Stimulated activated CD4-positive, alpha-beta T cell treated with anti-CD3 and anti-CD28 coated beads, Interleukin-1b, Interleukin-23, amount 100 ng/mL, for 48 hours (primary cell): ENCODE measurements at places on chromosomes 7 and 10.

GRCh38 chr10:77711683-77712049 is 74.1 kb upstream of the KCNMA1 start:
- no peak for DNase-seq

DNA sequence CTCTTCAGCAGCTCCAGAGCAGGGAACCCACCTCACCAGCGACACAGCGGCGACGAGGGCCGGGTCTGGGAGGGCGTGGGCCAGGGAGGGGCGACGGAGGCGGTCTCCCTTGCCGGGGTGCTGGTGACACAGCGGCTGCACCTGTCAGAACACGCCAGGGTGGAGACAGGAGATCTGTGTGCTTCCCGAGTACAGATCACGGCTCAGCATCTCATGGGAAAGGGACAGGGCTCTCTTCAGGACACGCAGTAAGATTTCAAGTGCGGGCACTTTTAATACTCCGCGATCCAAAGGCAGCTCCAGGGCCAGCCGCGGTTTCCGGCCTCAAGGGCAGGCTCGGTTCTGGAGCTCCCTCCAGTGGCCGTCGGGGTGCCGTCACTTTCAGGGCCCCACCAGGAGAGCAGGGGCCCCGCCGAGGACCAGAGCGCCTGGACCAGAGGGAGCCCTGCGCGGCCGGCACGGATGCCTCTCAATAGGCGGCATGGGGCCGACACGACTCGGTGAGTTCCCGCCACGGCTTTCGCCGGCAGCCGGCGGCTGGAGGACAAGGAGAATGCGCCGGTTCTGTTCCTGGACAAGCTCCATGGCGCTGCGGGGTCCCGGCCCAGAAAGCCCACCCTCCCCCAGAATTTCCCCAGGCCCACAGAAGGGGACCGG is 21.4 kb downstream of the GPR146 start:
- peak; percentile 79 for DNase-seq

- no peak for DNase-seq
Measured at GRCh38 chr10:121553511-121554264, 44.6 kb downstream of the FGFR2 start.

- DNase-seq, result no peak
Measured at GRCh38 chr10:69007260-69007659, 18.7 kb downstream of the KIFBP start.

DNA sequence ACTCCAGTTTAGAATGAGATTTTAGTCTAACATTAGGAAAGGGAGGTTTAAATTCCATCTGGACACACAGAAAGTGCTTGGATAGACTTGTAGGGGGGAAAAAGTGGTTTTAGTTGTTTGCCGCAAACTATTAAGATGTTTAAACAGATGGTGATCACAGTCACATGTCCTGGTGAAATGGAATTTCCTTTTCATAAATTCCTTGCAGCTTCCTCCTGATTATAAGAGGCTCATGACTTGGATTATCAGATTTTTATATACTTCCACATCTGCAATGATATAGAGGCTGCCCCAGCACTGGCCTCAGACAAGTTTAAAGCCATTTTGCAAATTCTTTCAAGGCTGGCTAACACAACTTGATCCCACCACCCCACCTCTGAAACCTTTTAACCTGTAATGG is 106.4 kb upstream of the ARMC3 start:
- no peak for DNase-seq

- no peak for DNase-seq
Measured at GRCh38 chr7:118175740-118176139, 8.2 kb upstream of the LSM8 start.

DNA sequence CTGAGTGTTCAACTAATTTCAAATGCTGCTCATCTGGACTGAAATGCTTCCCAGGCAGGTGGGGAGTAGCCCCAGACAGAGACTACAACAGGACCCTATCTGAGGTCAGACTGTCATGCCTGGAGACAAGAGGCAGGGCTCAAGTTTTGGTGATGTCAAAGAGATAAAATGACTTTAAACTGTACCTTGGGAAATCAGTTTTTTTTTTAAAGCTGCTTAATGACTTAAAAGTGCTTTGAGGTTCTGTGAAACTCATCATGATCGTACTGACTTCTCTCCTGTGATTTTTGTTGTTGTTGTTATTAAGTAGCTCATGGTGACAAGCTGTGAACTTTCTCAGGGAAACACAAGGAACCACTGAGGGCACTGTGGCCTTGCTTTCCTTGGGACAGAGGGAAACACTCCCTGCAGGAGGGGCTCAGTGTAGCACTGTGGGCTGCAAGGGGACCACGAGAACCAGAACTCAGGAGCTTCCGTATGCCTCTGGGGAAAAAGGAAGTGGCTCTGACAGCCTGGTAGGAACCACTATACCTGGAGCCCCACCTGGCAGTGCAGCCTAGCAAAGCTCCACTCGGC is 9.5 kb downstream of the HIPK2 start:
- DNase-seq, result no peak

- no peak for DNase-seq
Measured at GRCh38 chr10:77410523-77410922, 227.1 kb downstream of the KCNMA1 start.

GRCh38 chr7:33882040-33882837 is 23.1 kb upstream of the BMPER start:
- DNase-seq, result no peak

DNA sequence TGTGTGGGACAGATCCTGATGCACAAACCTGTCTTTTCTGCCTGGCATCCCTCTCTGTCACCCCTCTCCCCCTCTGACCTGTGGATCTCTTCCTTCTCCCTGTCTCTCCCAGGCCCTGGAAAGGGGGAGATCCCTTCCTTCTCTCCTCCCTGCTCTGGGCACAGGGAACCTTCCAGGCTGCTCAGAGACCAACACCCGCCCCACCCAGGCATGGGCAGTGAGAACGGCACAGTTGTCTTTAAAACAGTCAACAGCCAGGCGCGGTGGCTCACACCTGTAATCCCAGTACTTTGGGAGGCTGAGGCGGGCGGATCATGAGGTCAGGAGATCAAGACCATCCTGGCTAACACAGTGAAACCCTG is 34.7 kb downstream of the KCNH2 start:
- no peak for DNase-seq

DNA sequence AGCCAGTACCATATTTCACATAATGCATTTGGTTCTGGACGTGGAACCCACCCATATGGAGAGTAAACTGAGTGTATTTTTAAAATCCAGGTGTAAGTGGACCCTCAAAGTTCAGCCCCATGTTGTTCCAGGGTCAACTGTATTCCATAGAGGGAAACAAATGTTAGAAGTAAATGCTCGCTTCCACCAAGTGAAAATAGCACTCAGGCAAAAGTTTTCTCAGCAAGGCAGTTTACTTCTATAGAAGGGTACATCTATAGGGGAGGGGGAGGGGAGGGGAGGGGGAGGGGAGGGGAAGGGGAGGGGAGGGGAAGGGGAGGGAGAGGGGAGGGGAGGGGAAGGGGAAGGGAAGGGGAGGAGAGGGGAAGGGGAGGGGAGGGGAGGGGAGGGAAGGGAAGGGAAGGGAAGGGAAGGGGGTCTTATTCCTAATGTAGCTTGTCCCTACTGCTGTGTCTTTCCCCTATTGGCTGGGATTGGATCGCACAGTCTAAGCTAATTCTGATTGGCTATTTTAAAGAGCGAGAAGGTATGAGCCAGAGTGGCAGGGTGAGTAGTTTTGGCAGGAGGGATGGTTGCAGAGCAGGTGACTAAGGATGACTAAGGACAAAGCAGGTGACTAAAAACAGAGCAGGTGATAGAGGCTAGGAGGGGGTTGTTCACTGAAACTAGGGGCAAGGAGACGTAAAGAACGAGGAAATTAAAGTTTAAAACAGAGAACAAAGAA is 29.1 kb downstream of the GARIN1A start:
- no peak for DNase-seq

DNA sequence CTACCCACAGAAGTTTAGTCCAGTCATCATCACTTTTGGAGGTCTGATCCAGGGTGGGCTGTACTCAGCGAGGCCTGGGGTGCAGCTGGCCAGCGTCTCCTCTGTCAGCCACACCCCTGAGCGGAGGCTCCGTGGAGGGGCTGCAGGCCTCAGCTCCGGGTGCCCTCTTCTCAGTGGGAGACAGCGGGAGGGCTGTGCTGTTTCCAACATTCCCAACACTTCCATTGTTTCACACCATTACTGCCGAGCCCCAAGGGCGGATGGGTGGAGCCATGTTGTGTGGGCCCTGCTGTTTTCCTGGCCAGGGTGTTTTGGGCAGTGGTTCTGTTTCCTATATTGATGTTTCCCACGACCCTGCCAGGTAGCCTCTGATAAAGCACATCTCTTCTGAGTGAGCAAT is 95.0 kb downstream of the MKI67 start:
- DNase-seq, result no peak

DNA sequence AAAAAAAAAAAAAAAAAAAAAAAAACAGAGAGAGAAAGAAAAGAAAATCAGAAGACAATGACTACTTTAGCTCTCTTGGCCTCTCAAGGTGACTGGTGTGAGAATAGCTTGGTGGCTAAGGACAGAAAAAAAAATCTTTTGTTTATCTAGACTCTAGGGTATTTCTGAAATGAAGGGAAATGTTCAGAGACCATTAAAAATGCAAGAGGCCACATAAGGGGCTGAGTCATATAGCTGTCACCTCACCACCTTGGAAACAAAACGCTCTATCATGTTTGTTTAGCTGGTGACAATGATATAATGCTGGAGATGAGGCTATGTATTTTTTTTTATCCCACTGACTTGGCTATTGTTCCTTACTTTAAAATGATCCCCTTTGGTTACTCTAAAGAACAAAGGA is 287.0 kb upstream of the CDC14C start:
- DNase-seq, result no peak

GRCh38 chr7:2860627-2861133 is 16.6 kb upstream of the GNA12 start:
- no peak for DNase-seq

GRCh38 chr10:123147635-123148413 is at the start of gene HMX2:
Gene HMX2, plus strand, starts transcription at chr10:123148136. Its CDS starts 243 bp downstream, at chr10:123148379.
- DNase-seq, result no peak
